GM12878 (cell line): ENCODE measurements at places on chromosomes 4 and X. TPM values are rescaled to one million over a fixed set of nuclear protein-coding genes. Genes with fewer than 3 reads are reported as not detected.

SPANXN4 gene
- not detected in 2 replicates for polyA plus RNA-seq

HAND2 gene
- not detected in 2 replicates for polyA plus RNA-seq

DNA sequence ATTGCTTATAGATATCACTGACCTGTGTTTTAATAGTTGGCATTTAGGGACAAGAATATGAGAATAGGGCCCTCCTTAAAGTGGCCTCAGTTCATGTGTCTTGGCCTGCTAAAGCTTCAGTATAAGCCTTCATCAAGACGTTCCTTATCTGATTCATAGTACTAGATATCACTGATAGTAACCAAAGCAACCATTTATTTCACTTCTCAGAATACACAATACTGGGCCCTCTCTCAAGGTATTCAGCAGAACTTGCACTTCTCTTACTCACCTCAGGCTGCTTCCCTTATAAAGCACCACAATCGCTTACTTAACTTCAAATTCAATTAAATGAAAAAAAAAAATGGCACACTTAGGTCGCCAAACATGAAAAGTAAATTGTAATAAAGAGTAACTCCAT, 259.4 kb upstream of the PCDH7 start:
- no peak for DNase-seq

DNA sequence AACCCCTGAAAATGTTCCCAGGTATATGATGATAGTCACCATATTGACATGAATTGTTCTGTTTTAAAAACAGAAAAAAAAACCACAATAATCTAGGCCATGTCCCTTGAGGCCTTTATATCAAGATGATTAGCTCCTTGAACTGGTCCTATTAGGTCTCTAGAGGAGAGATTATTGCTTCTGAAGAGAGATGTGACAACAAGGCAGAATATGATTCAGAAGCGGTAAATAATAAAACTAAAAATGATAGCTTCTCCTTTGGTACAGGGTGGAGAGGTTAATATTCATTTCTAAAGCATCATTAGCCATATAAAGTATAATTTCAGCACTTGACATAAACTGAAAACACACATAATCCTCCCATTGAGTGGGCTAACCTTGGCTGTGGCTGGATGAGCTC, 25.8 kb downstream of the TLR8 start:
- DNase-seq, result no peak

DNA sequence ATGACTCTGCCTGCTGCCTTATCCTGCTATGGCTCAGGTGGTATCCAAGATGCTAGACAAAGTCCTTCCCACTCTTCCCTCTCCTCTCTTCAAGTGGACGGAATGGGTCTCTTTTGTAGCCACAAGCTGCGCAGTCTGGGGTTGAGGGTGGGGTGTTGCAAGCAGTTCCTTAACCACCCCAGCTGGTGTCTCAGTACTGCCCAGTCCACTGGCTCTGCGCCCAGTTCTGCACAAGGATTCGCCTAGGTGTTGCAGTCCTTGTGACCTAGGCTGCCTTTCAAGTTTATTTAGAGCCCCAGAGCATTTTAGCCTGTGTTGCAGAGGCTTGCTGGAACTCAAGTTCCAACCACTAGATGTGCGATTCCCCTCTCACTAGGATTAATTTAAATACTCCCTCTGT, 120.7 kb downstream of the NEXMIF start:
- no peak for DNase-seq

DNA sequence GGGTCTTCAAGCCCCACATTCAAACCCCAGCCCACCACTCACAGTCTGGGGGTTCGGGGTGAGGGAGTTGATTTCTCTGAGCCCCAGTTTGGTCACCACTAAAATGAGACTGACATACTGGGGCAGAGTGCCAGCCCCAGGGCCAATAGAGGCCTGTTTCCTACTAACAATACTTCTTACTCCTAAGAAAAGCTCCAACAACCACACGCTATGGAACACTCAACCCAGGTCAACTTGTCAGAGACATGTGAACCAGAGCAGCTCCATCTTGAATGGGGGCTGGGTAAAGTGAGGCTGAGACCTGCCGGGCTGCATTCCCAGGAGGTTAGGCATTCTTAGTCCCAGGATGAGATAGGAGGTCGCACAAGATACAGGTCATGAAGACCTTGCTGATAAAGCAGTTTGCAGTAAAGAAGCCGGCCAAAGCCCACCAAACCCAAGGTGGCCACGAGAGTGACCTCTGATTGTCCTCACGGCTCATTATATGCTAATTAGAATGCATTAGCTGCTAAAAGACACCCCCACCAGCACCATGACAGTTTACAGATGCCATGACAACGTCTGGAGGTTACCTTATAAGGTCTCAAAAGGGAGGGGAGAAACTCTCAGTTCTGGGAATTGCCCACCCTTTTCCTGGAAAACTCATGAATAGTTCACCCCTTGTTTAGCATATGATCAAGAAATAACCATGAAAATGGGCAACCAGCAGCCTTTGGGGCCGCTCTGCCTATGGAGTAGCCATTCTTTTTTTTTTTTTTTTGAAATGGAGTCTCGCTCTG, 26.6 kb upstream of the HTRA3 start:
- no peak for DNase-seq

- no peak for DNase-seq
These were observed 130.9 kb downstream of the CBR4 start for GRCh38 chr4:168879188-168879587.

DNA sequence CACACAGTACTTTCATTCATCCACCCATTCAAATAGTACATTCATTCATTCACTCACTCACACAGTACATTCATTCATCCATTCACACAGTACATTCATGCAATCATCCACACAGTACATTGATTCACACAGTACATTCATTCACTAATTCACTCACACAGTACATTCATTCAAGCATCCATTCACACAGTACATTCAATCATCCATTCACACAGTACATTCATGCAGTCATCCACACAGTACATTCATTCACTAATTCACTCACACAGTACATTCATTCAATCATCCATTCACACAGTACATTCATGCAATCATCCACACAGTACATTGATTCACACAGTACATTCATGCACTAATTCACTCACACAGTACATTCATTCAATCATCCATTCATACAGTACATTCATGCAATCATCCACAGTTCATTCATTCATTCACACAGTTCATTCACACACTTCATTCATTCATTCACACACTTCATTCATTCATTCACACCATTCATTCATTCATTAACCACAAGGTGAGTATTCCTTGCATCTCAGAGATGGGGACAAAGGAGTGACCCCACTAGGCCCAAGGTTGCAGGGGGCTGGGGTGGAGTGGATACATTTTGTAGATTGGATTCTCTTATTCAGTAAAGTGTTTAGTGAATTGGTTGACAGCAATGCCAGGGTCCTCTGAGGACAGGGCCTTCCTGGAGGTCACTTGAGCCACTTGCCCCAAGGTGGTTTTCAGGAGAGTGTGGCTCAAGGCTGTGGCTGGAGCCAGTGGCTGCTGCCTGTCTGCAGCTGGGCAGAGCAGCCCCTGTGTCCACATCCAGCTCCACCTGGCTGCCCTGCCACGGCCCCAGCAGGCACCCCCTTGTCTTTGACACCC, 4.3 kb upstream of the SPON2 start:
- DNase-seq, result no peak

DNA sequence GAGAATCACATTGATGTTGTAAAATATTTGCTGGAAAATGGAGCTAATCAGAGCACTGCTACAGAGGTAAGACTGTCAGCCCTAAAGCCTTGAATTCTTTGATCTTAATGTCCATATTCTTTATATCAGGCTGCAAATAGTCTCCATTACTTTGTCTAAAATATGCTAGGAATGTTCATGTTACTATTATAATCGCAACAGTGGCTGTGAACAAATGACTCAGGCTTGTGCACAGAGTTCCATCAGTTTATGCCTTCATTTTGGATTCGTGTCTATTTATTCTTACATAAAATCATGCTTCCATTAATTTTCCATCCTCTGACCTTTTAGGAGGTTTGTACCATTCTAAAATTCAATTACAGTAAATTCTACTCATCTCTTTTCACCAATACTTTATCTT, 182.7 kb downstream of the ANK2 start:
- DNase-seq, result no peak
